AG10803 (cell line): ENCODE measurements at places on chromosomes 11 and 22.
A peak's percentile ranks its signal among the peaks of the same experiment; 100 is the strongest.

DNA sequence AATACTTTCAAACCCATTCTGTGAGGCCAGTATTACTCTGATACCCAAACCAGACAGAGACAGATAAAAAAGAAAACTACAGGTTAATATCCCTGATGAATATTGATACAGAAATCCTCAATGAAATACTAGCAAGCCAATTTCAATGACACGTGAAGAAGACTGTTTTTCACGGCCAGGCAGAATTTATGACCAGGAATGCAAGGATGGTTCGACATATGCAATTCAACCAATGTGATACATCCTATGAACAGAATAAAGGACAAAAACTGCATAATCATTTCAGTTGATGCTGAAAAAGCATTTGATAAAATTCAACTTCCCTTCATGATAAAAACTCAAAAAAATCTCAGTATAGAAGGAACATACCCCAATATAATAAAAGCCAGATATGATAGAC lies 44.5 kb downstream of the SLC22A24 start:
- no peak for DNase-seq

GRCh38 chr22:17875156-17875555 lies 100.9 kb upstream of the BID start:
- no peak for DNase-seq

DNA sequence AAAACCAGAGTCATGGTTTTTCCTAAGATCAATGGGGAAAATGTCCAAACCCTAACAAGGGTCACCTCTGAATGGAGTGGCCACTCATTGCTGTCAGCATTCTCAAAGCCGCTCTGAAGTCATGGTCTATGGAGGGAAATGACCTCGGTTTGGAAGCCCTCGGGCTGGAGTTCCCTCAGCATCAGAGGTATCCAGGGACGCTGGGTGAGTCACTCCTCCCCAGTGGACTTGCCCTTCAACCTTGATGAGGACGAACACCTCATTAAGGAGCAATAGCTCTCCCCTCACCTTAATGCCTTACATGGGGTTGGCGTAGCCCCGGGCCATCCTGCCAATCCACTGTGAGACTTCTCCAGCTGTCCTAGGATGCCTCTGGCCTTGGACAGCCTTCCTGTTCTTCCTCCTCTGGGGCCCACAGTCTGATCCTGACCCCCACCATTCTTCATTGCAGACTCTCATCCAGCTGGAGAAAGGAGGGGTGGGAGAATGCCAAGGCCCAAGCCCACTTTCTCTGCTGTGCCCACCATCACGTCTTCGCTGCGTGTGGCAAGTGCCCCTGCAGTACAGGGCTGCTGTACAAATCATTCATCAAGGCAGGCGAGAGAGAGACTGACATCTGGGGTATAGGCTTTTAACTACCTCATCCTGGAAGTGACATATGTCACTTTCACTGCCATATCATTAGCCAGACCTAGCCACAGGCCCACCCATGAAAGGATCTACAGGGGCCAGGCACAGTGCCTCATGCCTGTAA lies 25.4 kb upstream of the MYH9 start:
- DNase-seq: no peak

DNA sequence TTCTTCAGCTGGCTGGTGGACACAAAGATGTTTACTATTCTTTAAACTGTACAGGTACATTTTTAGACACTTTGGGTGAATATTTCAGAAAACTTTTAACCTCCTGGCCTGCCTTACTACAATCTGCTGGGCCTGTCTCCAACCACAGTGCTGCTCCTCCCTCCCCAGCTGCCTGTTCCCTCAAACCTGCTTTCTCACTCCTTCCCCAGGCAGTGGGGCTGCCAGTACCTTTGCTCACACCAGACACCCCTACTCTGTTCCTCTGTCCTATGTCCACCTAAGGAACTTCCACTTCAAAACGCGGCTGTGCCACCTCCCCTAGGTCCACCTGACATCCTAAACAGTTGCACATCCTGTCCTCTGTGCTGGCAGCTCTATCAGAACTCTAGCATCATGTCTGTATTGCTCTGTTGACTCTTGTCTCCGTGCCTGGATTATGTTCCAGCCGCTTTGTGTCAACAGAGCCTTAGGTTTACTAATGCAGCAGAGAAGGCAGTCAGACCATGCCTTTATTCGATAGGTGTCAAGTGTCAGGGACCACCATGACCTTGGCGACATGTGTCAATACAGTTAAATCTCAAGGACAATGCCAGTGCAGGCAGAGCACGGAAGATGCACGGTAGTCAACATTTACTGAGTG lies 13.4 kb downstream of the ZP1 start:
- DNase-seq: no peak

DNA sequence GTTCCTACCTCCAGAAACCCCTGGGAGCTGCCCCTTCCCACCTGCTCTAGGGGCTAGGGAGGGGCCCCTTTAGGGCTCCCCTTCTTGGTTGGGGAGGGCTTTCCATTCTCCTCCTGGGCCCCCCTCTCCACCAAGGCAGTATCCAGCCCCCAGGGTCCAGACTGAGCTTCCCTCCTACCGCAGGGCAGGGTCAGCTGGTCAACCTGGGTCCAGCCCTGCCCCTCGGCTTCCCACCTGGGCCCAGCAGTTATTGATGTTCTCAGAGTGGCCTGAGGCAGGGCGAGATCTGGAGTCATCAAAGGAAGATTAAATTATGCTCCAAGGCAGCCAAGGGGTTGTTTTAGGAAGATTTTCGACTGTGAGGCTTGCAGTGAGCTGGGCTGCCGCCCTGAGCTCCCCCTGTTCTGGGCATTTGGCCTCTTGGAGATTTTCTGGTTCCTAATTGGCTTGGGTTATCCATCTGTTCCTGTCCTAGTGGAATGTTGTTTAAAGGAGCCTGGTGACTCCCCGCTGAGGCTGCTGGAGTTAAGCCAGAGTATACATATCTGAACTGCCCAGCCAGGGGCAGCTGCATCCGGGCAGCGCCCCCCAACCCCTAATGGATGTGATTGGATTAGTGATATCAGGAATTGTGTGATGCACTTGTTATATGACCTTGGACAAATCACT lies 1.8 kb upstream of the SLC22A8 start:
- DNase-seq: no peak

- no peak for DNase-seq
Measured at GRCh38 chr11:74506823-74507222, 13.3 kb upstream of the LIPT2 start.

DNA sequence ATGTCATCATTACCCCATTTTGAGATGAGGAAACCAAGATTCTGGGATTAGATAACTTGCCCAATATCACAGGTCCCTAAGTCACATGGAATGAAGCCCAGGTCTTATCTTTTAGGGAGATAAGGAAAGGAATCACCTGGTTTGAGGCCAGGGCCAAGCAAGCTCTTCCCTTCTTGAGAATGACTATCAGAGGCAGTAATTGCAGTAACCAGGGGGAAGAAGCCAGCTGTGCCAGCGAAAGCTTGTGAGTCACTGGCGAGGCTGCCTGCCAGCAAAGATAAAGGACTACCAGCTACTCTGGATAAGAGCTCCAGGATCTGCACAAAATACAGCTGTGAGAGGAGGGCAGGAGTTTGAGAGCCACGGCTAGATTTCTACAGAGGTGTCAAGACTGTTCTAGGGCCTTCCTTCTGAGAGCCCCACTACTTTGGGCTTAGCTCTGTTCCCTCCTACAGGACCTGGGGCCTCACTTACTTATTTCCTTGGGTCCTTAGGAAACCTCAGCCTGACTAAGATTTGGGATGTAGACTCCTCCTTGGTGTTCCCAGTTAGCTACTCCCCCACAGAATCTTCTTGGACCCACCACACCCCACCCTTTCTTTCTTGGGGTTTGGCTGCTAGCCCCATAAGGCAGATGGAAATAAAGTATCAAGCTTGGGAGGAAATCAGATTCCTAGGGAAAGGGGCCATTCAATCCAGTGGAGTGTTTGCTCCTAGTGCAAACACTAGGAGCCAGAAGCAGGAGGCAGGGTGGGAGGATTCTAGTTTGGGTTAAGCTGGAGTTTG lies 9.7 kb upstream of the CCKBR start:
- DNase-seq: peak; percentile 80

- DNase-seq: peak; percentile 61
Measured at GRCh38 chr11:84558085-84558905, 1068.8 kb downstream of the DLG2 start.

GRCh38 chr11:99901175-99901574 lies 785.9 kb upstream of the ARHGAP42 start:
- no peak for DNase-seq

GRCh38 chr22:49325531-49326395 lies 501.9 kb downstream of the BRD1 start:
- no peak for DNase-seq
